ENCODE measurements at places on chromosomes 13 and 19.

GRCh38 chr13:80195649-80196048, 145.3 kb downstream of the SPRY2 start:
- DNase-seq = no peak

DNA sequence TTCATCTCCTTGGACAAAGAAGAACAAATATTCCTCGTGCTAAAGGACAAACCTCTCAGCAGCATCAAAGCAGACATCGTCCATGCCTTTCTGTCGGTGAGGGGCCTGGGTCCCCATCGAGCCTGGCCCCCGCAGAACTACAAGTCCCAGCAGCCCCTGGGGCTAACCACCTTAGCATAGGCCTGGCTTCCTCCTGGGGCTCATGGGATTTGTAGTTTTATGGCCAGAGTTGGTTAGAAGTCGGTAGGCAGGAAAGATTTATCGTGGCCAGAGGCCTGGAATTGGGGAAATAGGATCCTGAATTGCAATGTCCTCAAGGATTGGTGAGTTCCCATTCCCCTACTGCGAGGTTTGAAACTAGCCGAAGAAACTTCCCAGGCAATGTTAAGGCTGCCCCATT, 19.6 kb downstream of the TMEM150B start:
- no peak for DNase-seq

- DNase-seq = no peak
Measured at GRCh38 chr13:43441464-43441863, 345.3 kb downstream of the ENOX1 start.

DNA sequence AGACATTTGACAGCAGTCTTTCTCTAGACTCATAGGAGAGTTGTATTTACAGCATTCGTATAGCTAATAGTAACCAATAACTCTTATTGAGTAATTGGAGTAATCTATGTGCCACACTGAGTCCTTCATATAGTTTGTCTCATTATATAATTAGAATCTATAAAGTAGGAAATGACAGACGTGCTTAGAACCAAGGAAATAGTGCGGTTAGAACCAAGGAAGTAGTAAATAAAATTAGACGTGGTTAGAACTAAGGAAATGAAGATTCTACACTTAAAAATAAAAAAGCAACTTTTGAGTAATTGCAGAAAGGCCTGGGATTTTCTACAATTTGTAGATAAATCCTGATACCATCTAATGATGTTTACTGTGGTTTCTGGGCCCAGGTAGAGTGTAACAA, 107.8 kb upstream of the TNFSF11 start:
- DNase-seq = no peak

DNA sequence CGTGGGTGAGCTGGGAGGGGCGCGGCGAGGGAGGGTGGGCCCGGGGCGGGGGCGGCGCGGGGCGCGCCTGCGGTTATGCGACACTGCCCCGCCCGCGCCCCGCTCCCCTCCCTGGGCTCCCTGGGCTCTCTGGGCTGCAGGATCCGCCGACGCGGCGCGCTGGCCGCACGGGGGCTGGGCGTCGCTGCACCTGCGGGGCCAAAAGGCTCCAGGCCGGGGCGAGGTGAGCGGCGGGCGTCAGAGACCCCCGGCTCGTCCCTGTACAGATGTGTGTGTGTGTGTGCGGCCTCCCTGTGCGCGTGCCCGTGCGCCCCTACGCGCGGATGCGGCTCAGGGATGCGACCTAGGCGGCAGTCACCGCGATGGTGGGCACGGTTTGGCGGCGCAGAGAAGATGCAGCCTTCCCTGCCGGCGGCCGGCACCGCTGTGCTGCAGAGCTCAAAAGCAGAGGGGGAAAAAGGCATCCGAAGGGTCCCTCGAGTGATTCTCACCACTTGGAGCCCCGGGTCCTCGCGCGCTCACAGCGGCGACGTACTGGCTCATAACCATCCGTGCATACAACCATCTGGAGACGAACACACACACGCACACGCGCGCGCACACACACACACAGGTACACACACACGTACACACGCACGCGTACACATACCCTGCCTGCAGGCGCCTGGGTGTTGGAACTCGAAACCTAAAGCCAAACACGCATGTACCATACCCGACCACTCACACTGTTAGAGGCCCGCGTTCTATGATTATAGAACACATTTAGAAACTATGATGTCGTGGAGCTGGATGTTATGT, 709 bp downstream of the ATP8A2 start:
- DNase-seq = no peak
